ENCODE measurements at places on chromosomes 12 and 14. TPM values are rescaled to one million over a fixed set of nuclear protein-coding genes. Genes with fewer than 3 reads are reported as not detected.
A peak's percentile ranks its signal among the peaks of the same experiment; 100 is the strongest.

GRCh38 chr12:27780612-27781408, 774 bp upstream of the MANSC4 start:
- peak; percentile 44 for ATAC-seq

Gene ST8SIA1
- 3.6 TPM for total RNA-seq

- no peak for ATAC-seq
Measured at GRCh38 chr12:96770219-96771102, 136.6 kb upstream of the NEDD1 start.

Gene SLC39A2
- 0.24 TPM for total RNA-seq

GRCh38 chr14:39264558-39264957, 30.8 kb downstream of the MIA2 start:
- no peak for ATAC-seq

GRCh38 chr12:40620564-40621019, 71.6 kb upstream of the CNTN1 start:
- ATAC-seq, result no peak

DNA sequence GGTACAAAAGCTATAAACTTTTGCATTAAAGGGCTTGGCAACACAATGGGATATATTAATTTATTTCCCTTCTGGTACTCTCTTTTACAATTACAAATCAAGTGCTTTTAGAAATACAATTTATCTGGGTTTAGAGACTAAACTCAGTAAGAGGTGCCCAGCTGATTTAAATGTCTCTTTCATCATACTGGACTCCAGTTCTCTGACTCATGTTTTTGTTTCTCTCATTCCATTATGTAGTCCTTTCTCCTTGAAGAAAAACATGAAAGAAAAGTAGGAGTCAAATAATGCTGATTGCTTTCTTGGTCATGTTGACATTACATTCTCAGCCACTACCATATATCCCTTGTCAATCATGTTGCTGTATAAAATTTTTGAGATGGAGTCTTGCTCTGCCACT, 36.3 kb upstream of the CFL2 start:
- no peak for ATAC-seq

DNA sequence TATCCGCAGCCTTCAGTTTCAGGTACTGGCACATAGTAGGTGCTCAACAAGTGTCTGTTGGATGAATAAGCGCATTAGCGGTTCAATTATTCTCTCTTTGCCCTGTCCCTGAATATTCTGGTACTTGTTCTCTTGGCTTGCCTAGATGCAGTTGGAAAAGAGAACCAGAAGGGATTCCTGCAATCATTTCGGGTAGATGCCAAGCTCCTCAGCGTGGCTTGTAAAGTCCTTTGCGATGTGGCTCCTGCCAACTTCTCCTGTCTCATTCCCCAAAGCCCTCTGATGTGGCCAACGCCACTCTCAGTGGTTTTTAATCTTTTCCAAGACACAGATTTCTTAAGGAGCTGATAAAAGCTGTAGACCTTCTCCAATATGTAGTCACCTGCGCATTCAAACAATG, 230.3 kb downstream of the SUDS3 start:
- ATAC-seq, result no peak

GRCh38 chr12:12491606-12492005, 71.1 kb downstream of the DUSP16 start:
- peak; percentile 46 for ATAC-seq

Gene TSPAN8
- total RNA-seq, result not detected

Gene COPS7A
- total RNA-seq, result 36.5 TPM

GRCh38 chr14:103679351-103679750, 35.9 kb downstream of the XRCC3 start:
- peak; percentile 66 for ATAC-seq

Measured in activated T-helper 17 cell treated with anti-CD3 and anti-CD28 coated beads, Interleukin-2, amount 50 U/mL, for 72 hours (primary cell).